CD4-positive, alpha-beta T cell treated with Interleukin-2 at 100 ng/mL for 4 hours (primary cell): ENCODE measurements at places on chromosomes 4 and X.

GRCh38 chr4:76585897-76586360 is 150.9 kb downstream of the SHROOM3 start:
- no peak for DNase-seq

DNA sequence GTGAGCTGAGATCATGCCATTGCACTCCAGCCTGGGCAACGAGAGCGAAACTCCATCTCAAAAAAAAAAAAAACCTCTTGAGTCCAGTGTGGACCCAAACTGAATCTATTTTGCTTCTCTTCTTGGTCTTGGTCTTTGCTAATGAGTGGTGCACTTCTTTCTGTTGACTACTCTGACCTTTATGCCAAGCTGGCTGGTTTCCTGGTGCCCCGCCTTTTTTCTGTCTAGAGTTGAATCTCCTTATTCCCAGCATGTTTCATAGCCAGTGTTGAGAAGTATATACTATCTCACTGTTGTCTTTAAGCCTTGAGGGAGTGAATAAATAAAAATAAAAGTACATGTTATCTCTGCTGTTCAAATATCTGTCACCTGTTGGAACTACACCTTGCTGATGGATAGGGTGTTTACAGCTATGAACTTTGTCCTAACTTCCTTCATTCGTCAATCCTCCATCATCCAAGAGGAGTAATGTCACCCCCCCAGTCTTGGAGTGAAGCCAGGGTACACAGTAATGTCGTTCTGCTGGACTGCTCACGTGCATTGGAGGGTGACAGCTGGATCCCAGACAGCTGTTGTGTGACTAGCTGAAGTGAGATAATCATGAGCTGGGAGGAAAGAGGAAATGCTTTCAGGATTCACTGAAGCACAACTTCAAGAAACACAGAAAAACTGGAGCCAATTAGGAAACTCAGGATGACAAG is 99.3 kb upstream of the PRKG2 start:
- no peak for DNase-seq

GRCh38 chr4:53012738-53013137 is 150.6 kb downstream of the RASL11B start:
- DNase-seq, result no peak

DNA sequence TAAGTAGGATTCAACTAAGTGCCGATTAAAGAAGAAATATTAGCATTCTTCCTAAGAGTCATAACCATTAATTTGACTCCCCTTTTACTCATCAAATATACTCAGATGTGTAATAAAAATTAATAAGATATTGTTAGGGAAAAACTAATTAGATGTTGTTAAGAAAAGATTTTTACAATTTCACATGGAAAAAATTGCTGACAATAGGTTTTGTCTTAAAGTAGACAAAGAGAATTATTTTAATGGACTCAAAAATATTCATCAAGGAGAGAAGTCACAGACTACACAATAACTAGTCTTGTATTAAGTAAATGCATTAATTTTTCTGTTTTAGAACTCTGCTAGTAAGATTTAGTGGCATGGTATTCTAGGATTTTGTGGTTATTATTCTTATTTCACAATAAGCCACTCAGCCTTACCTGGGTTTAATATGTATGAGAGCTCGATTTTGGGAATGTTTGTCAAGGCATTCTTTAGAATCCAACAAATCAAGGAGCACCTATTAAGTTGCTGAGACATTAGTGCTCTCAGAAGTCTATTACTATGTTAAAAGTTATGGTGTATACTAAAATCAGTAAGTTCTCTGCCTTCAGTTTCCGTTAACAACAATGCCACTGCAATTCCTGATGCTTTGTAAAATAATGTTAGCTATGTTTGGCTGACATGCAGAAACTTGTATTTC is 110.2 kb upstream of the UGT8 start:
- no peak for DNase-seq

- no peak for DNase-seq
These were observed 71.0 kb upstream of the OTUD4 start for GRCh38 chr4:145251391-145251790.

DNA sequence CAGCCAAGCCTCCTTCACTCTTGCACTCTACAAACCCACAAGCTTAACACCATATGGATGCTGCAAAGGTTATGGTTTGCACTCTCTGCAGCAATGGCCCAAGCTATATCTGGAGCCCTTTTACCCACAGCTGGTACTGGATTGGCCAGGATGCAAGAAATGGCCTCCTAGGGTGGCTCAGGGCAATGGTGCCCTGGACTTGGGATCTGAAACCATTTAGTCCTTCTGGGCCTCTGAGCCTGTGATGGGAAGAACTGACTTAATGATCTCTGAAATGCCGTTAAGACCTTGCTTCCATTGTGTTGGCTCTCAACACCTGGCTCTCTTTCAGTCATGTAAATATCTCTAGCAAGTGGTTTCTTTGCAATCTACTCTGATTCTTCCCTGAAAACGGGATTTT is 626.0 kb downstream of the KCTD8 start:
- DNase-seq, result no peak

- no peak for DNase-seq
These were observed 51.5 kb upstream of the AMELX start for GRCh38 chrX:11241720-11242119.

GRCh38 chr4:158006990-158007389 is 165.8 kb downstream of the GASK1B start:
- DNase-seq, result no peak

DNA sequence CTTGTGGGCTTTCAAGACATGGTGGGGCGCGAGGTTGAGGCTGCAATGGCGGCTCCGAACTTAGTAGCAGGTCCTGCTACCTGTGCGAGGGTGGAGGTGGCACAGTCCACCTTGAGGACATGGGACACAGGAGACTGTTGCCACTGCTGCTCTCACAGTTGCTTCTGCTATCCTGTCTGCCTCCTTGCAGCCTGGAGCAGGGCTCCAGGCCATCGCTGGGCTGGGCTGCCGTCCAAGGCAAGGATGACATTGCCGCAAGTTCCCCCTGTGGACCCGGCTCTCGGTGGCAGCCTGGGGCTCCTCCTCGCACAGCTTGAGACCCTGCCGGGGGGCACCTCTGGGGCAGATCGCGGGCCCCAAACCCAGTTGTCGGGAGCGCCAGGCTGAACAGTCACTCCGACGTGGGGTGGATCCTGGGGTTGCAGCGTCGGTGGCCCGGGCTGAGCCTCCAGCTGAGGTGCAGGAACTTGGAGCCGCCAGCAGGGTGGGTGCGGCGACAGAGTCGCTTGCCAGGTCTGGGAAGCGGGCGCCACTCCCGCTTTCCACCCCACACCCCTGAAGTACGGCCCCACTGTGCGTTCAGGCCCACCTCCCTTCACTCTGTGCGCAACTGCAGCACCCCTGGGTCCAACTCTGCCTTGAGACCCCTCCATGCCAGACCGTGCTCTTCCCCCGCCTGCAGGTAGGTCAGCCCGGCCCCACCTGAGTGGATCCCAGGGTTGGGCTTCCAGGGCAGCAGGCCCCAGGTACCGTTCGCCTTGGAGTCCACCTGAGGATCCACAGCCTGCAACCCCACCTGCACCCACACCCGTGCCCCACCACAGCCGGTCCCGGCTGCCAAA is 192.7 kb upstream of the NUDT6 start:
- no peak for DNase-seq

GRCh38 chr4:118879409-118879808 is 9.2 kb upstream of the SYNPO2 start:
- no peak for DNase-seq

DNA sequence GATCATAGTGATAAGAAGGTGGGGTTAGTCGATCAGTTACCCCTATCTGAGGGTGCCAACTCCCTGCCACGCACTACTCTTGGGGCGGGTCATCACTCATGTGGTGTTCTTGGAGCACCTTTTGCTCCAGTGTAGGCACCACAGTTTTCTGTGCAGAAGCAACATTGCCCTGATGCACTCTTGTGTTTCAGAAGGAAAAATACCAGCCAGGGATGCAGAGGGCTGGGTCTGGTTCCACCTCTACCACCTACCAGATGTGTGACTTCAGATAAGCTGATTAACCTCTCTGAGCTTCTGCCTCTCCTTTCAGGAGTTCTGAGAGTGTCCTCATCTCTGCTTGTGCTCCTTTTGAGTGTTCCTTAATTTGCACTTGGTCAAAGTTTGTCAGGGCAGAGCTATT is 29.9 kb upstream of the PROM1 start:
- DNase-seq, result no peak

DNA sequence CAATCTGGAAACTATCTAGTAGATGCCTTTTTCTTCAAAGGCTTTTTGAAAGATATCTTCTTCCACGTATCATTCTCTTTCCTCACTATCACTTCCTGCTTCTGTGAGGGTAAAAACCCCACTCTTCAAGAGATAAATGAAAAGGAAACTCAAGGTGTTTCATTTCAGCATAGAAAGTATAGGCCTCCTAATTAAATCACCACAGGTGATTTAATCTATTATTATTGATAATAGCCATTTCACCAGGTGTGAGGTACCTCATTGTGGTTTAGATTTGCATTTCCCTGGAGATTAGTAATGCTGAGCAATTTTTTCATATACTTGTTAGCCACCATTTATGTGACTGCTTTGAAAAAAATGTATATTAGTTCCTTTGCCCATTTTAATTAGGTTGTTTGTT is 92.0 kb upstream of the EMCN start:
- no peak for DNase-seq

GRCh38 chrX:12791257-12792228 is at the start of gene PRPS2:
Gene PRPS2 (plus strand): TSS chrX:12791412. CDS start chrX:12791498, 86 bp downstream.
- DNase-seq, result peak; percentile 60
